Islet precursor cell (in vitro differentiated cells): ENCODE measurements at places on chromosomes 13 and 19.

DNA sequence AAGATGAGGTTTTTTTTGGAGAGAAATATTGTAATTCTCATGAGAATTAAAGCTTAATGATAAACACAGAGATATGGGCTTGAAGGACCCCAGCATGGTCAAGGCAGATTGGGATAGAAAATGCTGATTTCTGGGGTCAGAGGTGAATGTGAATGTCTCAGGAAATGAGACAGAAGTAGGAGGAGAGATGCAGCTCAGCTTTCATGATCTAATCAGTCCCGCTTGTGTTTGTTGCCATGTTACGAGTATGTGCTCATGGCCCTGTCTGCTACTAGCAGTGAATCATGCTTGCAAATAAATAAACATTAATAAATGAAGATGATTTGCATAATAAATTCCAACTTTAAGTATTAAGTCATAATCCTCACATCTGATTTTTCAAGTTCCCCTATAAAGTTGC lies 23.0 kb upstream of the NDFIP2 start:
- DNase-seq, result peak; percentile 53

DNA sequence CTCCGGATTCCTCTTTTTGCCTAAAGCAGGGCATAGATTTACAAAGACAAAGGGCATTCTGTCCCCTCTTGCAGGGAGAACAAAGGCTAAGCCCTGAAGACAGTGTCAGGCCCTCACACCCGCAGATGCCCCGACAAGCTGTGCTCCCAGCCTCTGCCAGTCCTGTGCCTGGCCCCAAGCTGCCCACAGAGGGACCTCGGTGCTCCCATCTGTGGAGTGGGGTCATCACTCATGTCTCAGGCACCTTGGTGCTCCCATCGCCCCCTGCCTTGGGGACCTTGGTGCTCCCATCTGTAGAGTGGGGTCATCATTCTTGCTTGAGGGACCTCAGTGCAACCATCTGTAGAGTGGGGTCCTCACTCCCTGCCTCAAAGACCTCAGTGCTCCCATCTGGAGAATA lies 24.3 kb downstream of the C13orf46 start:
- no peak for DNase-seq

GRCh38 chr13:20371825-20372224 lies 139.7 kb upstream of the GJB6 start:
- no peak for DNase-seq

GRCh38 chr19:7010722-7011593 lies 10.3 kb downstream of the MBD3L2B start:
- no peak for DNase-seq

DNA sequence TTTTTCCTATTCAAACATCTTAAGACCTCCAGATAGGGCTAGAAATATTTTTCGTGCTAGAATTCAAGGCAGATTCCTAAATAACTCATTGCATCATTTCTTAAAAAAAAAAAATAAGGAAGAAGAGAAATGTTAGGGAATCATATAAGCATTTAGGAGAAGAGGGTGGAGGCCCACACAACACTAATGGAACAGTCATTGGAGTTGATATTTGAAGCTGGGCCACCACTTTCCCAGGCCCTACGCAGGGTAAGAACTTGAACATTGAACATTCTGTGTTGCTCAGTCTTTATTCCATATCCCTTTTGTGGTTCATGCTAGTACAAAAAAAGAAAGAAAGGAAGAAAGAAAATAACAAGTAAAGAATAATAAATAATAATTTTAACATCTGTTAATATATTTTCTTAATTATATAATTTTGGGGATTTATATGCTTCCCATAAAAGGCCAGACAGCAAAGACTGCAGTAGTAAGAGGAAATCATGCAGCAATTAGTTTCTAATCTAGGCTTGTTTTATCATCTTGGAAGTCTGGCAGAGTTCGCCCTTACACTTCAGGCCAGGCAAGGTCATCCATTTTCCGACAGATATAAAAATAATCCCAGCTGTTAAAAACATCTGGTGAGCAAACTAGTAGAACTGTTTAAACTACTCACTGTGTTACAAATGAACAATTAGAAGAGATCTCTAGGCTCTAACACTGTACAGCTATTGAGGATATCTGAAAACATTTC lies 127.7 kb downstream of the FRY start:
- DNase-seq, result no peak

DNA sequence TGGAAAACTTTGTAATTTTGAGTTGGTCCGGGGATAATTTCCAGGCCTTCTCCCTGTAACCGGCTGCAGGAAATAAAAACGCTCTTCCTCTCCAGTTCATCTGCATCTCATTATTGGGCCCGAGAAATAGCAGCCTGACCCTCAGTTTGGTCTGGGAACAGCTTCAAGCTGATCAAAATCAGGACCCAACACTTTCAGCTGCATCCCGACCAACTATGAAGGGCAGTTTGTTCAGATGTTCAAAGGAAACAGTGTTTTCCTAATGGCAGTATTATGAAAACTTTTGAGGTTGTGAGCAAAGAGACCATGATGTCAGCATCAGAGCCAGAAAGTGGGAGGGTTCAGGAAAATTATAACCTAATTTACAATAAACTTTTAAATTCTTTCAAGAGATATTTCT lies 35.7 kb downstream of the STK24 start:
- no peak for DNase-seq

DNA sequence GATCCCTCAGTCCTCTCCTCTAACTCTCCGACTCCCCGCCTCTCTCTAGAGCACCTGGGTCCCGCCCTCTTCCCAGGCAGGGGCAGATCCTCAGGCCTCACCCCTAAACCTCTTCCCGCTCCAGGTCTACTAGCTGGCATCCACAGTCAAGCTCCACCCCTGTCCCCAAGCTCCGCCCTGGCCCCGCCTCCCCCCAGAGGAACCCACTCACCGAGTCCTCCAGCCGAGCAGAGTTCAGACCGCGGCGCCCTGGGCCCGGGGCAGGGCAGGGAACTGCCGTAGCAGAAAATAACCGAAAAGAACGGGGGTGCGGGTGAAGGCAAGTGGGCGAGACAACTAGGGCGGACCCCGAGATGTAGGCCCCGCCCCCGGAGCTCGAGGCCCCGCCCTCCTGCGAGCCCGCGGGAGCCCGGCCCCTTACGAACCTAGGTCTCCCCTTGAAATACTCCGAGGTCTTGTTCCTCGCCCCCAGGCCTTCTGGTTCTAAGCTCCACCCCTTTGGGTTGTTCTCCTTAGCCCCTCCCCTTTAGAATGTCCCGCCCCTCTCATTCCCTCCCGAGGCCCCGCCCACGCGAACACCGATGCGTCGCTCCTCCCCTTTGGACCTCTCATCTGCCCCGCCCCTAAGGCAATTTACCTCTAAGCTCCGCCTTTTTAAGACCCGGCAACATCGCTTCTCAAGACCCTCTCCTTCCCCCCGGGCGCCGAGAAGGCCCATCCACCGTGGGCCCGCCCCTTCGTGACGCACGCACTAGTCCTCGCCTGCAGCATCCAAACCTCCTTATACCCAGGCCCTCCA lies at the start of gene GGN:
Gene GGN, minus strand, starts transcription at position 485 of the 799 bp plus-strand sequence. CDS start 773 bp downstream, outside the sequence.
- peak; percentile 97 for DNase-seq

GRCh38 chr13:30744056-30744680 lies 8.8 kb downstream of the ALOX5AP start:
- DNase-seq, result peak; percentile 85

DNA sequence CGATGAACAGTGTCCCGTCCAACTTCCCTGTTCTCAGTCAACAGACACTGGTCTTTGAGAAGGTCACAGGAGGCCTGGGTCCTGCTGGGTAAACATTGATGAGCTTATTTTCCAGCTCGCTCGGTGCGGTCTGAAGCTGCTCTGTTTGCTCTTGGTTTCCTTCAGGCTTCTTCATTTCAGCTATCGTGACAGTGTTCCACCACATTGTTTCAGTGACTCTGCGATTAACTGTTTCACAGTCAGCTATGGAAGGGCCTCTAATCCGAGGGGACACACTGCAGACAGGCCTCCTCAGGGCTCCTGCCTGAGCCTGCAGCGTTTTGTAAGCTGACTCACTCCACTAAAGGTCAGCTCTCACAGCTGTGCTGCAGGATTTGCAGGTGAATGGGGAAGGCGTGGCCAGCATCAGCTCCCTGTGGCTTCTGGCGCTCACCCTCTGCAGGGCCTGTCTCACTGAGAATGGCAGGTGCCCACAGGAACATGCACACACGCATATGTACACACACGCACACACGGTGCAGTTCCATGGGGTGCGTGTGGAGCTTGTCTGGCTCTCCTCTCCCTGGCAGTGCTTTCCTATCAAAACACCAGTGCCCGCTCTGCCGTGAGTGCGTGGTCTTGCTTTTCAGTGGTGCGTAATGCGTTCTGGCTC lies 62.9 kb upstream of the MCF2L start:
- DNase-seq, result peak; percentile 90

DNA sequence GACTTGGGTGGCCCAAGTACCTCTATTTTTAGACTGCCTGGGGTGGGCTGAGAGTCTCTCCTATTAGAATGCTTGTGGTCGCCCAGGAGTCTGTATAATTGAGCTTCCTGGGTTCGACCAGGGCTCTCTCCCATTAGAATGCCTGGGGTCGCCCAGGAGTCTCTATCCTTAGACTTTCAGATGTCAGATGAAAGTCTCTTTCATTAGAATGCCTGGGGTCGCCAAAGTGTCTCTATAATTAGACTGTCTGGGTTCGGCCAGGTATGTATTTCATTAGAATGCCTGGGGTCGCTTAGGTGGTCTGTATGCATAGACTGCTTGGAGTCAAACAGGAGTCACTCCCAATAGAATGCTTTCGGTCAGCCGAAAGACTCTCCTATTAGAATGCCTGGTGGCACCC lies 1471.7 kb downstream of the UQCRFS1 start:
- no peak for DNase-seq

GRCh38 chr13:66681403-66681802 lies 548.7 kb downstream of the PCDH9 start:
- DNase-seq, result no peak

DNA sequence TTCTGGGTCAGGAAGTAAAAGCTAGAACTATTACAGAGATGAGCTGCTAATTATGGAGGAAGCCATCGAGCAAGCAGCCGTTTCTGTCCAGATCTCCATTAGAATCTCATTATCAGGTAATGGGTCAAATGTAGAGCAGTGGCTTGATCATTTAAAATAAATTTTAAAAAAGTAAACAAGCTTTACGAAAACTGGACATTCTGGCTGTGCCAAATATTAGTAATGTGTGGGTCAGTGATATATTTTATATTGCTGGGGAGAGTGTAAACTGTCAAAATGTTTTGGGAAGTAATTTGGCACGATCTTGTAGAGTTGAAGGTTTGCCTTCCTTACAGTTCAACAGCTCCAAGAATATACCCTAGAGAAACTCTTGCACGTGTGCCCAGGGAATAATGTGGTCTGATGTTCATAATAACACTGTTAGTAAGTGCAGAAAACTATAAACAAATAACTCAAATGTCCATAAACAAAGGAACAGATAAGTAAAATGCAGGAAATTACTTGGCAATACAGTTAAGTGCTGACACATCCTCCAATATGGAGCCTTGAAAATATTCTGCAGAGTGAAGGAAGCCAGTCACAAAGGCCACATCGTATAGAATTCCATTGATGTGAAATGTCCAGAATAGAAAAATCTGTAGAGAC lies 127.2 kb upstream of the UBL3 start:
- DNase-seq, result no peak

- peak; percentile 84 for DNase-seq
These were observed 394.3 kb downstream of the FOXO1 start for GRCh38 chr13:40271931-40272775.

DNA sequence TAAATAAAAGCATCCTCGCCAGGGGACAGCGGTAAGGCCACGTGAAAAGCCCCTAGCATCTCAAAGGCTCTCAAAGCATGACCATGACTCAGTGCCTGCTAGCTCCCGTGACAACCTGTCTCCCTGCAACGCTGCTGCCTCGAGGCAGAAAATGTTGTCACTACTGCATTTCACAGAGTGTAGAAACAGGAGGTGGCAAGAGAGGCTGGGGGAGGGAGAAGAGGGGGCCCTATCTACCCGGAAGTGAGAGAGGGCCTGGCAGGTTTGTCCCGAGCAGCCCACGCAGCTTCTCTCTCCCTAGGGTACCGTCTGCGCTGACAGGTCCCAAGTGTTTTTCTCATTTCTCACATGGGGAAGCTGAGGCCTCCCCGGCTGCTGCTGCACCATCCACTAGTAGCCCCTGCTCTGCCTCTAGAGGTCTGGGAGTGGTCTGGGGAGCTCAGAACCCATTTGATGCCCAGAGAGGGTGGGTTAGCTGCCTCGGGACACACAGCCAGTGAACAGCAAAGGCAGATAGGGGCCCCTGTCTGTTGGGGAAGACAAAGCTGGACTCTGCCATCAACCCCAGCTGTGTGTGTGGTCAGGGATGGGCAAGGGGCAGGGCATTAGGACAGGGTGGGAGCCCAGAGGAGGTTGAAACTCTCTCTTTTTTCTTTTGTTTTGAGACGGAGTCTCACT lies 3.7 kb downstream of the TINCR start:
- peak; percentile 94 for DNase-seq

DNA sequence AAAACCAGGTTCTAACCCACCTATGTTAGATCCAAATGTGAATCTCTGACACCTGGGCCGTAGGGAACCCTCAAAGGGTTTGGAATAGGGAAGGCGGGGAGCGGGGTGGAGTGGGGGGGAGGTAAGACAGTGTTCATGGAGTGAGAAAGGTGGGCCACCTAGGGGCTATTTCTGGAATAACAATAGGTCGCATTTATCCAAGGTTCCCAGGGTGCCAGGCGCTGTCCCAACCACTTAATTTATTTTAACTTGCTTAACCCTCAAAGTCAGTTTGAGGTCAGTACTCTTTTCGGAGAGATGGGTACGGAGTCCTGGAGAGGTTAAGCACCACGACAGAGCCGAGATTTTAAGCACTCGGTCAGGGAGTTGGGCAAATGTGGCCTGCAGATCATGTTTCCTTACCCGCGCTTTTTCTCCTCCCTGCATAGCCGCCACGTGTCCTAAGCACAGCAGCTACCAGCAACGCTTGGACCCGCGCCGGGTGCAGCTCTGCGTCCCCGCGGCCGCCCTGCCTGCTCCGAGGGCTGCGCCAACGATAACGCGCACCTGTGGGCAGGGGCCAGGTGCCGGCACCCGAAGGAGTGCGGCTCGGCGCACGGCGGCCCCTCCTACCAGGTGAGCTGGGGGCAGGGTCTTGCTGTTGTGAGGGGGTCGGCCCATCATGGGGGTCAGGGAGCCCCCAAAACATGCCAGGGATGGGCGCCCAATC lies 25.0 kb upstream of the FXYD3 start:
- peak; percentile 70 for DNase-seq

DNA sequence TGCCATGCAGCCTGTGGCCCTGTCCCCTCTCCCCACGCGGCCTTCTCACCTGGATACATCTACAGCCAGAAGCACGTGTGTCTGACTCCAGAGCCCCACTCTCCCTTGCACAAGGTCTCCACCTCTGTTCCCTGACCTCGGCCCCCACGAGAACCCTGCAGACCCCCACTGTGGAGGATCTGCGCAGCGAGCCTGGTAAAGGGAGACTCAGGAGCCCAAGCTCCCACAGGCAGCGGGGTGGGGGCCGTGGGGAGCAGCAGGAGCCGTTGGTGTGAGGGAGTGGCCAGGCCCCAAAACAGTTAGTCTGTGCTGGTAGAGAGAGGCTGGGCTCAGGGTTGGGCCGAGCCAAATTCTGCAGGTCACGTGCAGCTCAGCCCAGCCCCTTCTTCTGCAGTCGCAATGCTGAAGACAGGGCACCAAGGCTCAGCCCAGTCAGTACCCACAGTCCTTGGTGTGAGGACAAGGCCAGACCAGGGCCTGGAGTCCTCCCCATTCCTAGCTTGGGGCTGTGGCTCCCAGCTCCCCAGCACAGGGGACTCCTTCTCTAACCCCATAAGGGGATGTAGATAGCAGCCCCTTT lies 28.7 kb upstream of the SLC7A10 start:
- no peak for DNase-seq

GRCh38 chr13:83765796-83766195 lies 116.5 kb downstream of the SLITRK1 start:
- no peak for DNase-seq
